ENCODE measurements at places on chromosomes 1 and 21.

- no peak for DNase-seq
These were observed 448.9 kb upstream of the ADGRL2 start for GRCh38 chr1:81351864-81352263.

DNA sequence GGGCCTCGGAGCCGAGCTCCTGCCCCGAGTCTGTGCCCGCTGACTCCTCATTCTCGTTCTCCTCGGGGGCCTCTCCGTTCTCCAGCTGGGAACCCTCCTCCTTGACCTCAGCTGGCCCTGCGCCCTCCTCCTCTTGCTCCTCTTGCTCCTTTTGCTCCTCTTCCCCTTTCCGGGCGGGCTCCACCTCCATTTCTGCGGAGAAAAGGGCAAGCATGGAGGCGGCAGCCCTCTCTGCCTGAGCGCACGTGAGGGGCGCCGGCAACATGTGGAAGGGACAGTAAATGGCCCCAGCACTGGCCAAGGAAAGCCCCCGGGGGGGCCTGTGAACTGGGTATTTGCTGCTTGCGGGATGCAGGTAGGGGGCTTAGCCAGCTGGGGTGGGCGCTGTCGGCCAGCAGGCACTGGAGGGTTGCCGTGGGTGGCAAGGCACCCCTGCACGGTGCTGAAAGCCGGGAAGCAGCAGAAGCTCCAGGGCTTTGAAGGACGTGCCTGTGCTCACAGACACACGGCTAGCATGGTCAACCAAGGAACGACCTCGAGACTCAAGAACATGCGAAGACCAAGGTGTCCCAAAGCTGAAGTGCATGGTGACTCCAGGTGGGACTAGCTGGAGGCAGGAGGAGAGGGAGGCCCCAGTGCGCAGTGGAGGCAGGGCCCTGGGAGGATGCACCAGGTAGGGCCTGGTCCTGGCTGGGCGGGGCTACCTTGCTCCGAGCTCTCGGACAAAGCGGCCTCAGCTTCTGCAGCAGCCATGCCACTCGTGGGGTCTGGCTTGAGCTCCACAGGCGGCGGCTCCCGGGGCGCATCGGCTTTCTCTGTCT, 30.7 kb downstream of the ZBTB17 start:
- DNase-seq: no peak

DNA sequence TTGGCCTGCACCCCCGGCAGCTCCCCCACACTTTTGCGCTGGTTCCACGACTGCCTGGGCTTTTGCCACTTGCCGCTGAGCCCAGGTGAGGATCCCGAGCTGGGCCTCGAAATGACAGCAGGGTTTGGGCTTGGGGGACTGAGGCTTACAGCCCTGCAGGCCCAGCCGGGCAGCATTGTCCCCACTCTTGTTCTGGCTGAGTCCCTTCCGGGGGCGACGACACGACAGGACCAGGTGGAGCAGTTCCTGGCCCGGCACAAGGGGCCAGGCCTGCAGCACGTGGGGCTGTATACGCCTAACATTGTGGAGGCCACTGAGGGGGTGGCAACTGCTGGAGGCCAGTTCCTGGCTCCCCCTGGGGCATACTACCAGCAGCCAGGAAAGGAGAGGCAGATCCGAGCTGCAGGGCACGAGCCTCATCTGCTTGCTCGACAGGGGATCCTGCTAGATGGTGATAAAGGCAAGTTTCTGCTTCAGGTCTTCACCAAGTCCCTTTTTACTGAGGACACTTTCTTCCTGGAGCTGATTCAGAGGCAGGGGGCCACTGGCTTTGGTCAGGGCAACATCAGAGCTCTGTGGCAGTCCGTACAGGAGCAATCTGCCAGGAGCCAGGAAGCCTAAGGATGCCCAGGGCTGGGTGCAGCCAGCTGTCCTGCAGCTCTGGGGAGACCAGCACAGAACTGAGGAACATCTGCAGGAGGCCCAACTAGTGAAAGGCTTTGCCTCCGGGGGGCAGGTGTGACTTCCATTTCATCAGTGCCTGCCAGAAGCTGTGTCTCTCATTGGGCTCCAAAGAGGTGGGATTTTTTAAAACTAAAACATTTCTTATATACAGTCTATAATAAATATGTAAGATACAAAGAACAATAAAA, 1.2 kb downstream of the HPDL start:
- no peak for DNase-seq

DNA sequence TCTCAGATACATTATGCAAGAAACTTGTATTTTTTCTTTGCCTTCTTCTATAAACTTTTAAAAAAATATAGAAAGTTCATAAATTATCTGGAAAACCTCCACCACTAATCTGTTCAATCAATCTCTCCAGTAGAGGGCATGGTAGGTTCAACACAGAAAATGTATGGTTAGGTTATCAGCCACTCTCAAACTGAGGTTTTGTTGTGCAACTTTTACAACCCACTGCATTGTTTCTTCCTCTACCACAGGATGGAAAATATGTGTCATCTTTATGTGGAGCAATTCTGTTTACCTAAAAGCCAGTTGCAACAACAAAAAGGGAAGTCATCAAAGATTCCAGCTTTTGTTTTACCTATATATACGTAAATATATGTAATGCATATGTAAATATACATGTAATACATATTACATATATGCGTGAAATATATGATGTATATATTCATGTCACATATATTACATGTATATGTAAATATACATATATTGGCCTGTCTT, 3.0 kb upstream of the RGS2 start:
- DNase-seq: no peak

DNA sequence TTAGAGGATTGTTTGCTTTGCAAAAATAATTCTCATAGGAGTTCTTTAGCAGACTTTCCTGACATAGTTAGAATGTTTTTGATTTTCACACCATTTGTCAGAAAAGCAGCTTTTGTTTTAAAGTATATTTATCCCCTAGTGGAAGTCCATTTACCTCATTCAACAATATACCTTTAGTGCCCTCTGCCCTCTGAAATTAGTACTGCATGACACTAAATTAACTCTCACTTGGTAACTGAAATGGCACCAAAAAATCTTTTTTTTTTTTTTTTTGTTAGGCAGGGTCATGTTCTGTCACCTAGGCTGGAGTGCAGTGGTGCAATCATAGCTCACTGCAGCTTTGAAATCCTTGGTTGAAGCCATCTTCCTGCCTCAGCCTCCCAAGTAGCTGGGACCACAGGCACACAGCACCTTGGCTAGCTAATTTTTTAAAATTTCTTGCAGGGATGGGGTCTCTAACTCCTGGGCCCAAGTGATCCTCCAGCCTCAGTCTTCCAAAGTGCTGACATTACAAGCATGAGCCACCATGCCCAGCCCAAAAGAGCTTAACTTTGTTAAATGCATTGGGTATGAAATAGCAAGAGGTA, 13.6 kb downstream of the LRRC42 start:
- DNase-seq: no peak

DNA sequence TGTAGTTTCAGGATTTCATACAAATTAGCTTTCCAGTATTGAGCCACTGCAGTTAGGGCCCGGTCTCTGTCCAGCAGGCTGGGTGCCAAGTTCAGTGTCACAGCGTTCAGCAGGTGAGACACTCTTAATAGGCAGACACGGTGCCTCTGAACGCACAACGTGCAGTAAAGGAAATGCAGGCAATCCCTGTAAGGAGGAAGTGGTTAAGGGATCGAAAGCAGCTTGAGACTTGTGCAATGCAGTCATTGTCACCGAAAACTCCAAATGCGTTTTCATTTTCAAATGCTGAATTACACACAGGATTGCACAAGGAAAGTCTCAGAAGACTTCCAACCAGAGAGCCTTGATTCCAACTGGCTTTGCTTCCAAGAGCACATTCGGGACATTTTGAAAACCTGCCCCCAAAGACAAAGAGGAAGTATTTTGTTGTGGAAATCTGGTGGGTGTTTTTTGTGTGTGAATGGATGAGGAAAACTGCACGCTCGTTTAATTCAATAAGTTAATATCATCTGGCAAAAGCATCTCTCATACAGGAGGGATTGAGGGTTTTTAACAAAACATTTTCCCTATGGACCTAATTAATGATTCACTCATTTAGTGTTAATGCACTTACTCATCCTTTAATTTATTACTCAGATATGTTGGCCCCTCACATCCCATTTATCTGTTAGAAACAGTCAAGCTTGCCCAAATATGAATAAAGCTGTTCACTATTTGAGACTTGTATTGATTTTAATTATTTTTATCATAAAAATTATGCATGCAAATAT, 61.6 kb downstream of the PTGS2 start:
- peak; percentile 8 for DNase-seq

DNA sequence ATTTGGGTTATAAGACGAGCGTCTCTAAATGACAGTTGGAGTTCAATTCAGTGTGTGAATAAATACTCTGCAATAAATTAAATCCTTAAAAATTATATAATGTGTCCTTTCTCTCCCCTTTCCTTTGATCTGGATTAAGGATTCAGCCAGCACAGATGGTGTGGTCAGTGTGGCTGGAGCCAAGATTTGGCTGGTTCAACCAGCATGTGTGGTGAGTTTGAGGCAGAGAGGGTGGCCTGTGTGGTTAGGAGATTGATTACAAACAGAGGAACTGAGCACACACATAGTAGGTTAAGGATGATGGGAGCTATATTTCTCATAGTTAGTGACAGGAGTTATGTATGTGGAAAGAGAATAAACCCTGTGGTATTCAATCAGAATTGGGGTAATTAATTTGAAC, 14.2 kb upstream of the AMIGO1 start:
- DNase-seq: no peak

GRCh38 chr1:221648201-221648600, 93.7 kb downstream of the DUSP10 start:
- no peak for DNase-seq

DNA sequence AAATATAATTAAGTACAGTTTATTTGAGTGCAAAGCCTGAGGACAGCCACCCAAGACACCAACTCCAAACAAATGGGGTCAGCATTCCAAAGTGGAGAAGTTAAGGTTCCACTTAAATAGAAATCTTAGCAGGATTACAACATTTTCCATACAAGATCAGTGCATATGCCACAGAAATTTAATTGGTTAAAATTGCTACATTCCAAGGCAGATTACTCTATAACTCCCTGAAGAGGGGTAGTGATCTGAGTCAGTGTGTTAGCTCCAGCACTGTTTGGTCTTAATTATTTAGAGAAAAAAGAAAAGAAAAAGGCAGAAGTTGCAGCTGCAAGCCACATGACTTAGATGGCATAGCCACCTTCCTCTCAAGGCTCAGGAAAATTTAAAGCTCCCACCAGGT, 297.5 kb downstream of the HHIPL2 start:
- no peak for DNase-seq

GRCh38 chr1:12174924-12175810, 8.4 kb downstream of the TNFRSF1B start:
- no peak for DNase-seq

- no peak for DNase-seq
These were observed 26.6 kb downstream of the DIPK1A start for GRCh38 chr1:92934395-92935378.

DNA sequence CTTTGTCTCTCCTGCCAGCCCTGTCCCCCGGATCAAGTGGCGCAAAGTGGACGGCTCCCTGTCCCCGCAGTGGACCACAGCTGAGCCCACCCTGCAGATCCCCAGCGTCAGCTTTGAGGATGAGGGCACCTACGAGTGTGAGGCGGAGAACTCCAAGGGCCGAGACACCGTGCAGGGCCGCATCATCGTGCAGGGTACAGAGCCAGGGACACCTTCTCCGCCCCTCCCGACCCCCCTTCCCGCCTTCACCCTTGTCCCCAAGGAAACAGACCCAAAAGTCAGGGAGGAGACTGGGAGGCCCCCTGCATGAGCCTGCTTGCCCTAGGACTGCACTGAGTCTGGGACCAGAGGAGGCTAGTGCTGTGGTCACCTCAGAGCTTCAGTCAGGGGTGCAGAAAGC, 18.2 kb downstream of the CNTN2 start:
- DNase-seq: no peak

GRCh38 chr1:110056776-110057175, 13.7 kb downstream of the ALX3 start:
- DNase-seq: no peak

DNA sequence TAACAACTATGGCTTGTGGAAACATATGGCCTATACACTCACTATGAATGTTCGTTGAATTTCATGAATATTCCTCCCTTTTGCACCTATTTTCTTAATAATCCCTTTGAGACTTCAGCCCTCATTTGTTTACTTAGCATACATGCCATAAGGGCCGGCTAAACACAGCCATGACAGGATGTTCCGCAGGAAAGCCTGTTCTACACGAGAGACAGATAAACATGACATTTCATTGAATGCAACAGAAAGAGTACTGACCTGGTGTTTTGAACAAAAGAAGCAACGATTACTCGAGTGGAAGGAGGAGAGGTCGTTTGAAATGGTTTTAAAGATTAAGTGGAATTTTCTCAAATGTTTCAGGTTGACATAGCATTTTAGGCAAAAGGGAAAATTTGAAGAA, 459.5 kb upstream of the CXADR start:
- no peak for DNase-seq

DNA sequence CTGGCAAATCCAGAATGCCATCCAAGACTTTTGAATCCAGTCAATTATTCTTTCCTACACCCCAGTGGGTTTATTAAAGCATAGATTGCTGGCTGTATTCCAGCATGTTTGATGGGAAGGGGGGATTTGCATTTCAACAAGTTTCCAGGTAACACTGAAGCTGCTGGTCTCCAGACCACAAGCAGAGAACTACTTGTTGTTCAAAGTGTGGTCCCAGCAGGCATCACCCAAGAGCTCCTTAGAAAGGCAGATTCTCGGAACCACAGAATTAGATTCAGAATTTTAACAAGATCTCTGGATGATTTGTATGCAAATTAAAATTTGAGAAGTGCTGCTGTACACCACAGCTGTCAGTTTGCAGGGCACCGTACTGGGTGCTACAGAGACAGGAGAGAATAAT, 216.3 kb upstream of the FAM78B start:
- DNase-seq: no peak

DNA sequence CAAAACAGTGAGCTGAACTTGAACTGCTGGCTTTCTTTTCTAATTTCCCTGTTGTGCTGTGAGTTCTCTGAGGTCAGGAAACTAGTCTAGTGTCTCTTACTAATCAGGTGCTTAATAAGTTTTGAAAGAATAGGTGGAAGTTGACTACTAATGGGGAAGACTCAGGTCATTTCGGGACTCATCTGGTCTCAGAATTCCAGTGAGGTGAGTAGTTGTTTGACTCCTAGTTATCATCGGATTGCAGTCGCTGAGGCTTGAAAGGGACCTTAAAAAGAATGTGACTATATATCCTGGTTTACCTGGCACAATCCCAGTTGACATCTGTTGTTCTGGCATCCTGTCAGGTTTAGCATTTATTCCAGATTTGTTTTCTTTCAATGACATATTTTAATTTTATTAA, 81.4 kb upstream of the SPAG17 start:
- DNase-seq: no peak

DNA sequence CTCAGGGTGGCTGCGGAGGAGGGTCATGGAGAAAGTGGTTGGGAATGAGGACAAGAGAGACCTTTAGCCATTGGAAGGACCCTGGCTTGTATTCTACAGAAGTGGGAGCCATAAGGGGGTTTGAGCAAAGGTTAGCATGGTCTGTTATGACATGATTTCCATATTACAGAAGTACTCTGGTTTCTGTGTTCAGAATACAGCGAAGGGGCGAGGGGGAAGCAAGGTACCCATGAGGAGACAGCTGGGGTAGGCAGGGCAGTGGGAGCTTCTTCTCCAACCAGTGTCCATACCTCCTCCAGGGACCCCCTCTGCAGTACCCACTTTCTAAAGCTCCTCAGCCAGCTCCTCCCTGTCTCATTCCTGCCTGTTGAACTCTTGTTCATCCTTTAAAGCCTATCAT, 21.9 kb upstream of the KCNE1 start:
- no peak for DNase-seq
